ENCODE measurements at places on chromosomes 2 and 18.

GRCh38 chr18:36702401-36703013, 126.3 kb downstream of the TPGS2 start:
- no peak for DNase-seq

- no peak for DNase-seq
Measured at GRCh38 chr2:37575780-37576179, 95.7 kb downstream of the CDC42EP3 start.

DNA sequence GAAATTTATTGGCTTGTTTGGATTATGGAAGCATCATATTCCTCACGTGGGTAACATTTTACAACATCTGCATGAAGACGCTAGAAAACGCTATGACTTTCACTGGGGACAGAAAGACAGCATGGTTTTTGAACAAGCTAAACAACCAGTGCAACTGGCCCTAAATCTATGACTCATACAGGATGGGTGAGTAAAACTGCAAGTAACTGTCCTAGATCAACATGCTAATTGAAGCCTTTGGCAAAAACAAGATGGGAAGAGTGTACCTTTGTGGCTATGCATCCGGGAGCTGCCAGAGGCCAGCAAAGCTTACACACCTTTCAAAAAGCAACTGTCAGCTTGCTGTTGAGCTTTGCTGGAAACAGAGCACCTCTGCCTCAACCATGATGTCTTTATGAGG, 1096.0 kb upstream of the DDX18 start:
- DNase-seq: no peak

DNA sequence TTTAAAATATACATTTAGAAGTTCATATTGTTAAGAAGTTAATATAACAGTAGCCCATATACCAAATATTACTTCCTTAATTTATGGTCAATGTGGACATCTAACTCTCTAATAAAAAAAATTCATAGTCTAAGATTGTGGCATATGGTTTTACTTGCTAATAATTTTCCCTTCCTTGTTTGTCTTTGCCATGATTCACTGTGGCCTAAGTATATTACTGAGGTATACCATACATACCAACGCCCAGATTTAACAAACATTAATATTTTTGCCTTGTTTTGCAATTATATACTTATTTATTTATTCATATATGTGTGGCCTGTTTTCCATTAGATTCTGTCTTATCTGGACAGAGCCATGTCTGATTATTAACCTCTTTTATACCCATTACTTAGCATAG, 54.6 kb upstream of the CCDC150 start:
- DNase-seq: no peak

DNA sequence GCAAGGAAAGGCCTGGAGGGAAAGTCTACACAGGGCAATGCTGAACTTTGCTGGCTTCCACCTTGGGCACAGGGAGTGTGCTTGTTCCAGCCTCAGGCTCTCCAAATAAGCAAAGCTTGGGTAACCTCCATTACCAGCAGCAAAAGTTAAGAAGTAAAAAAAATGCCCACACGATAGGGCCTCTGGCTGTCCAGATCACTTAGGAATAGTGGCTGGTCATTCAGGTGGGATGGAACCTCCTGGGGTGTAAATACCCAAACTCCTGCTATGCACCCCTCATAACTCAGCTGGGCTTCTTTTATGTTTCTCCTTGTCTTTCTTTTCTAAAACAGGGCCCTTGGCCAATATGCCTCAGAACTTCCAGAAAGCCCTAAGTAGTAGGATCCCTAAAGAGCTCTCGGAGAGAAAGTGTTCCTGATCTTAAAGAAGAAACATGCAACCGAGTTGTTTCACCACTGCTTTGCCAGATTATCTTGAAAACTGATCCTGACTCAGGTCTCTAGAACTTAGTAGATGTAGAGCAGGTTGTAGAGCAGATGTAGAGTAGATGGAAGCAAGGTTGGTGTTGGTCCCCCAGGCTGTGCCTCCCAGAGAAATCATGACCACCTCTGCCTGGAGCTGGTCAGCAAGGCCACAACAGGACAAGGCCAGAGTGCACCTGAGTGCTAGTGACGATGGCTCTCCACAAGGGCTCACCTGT, 2.0 kb upstream of the OSR1 start:
- no peak for DNase-seq

GRCh38 chr2:132497591-132497990, 81.0 kb downstream of the GPR39 start:
- DNase-seq: no peak

DNA sequence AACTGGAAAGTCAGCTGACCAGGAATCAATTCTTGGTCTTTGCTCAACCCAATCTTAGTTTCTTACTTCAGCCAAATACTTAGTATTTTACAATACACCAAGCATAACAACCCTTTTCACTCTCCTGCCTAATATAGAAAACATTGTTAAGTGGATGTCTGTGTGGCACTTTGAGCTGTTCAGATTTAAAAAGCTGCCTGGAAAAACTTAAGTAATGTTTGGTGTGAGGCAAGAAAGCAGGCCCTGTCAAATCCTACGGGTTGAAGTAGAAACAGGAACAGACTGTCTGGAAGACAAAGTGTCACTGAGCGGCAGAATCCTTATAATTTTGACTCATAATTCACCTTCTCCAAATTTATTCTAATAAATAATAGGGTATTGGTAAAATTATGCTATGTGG, 37.1 kb upstream of the FRZB start:
- no peak for DNase-seq

DNA sequence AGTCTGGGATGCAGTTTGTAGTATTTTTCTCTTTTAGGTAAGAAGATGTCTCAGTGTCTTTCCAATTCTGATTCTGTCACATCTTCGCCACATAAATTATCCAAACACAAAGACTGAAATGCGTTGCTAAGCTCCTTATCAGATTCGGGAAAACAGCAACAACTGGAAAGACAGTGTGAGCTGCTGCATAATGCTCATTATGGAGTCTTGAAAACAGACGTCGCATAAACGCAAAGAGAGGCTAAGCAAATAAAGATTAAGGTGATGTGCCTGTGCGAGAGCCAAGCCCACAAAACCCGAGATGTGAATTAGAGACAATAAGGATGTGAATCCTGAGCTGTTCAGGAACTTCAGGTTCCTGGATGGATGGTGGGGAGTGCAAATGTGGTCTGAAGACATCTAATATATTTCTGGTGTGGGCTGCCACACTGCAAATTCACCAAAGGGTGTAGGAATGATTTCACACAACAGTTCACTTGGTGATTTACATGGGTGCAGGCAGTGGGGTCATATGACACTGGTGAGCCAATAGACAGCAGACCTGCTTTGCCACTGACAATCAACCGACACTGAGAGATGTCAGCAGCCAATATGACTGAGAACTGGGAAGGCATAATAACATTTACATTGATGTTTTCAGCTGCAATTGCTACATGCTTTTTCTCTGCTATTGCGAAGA, 195.8 kb downstream of the MTX2 start:
- DNase-seq: no peak

DNA sequence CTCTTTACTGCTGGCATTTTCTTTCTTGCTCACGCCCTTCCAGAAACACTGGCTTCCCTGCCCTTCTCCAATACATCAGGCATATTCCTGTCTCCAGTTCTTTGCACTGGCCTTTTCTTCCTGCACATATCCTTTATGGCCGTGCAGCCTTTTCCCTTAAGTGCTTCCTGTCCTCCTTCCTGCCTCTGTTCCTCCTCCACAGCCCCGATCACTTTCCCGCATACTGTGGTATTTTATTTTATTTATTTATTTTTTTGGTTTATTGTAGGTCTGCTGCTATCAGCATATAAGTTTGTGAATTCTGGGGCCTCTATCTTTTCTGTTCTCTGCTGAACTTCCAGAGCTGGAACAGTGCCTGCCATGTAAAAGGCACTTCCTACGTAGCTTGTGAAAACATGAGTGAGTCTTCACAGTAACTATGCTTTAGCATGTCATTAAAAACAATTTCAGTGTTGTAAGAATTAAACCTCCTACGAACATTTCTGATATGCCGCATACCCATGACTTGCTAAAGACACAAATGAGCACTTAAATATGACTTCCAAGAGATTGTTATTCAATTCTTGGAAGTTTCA, 289.1 kb downstream of the TRIB2 start:
- DNase-seq: no peak

DNA sequence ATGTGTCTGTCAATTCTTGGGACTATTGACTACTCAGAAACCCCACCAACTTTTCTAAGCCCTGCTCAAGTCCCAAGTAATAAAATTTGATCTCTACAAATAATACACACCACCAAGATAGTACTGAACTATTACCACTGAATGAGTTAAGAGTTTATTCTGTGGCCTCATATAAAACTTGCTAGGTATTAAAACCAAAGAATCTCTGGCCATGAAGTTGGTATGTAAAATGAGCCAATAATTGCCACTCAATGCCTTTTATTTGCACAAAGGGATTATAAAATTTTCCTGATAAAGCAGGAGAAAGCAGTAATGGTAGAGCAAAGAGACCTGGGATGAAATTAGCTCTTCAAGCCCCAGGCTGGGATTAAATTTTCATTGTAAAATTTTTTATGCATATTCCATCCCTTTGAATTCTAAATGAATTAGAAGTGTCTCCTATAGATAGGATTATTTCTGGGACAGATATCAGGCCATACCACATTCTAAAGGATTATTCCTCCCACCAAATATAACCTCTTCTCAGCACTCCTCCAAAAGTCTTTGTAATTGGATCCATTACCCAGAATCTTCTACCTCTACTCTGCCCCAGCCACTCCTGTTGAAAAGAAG, 450.5 kb upstream of the ACVR2A start:
- DNase-seq: no peak

- no peak for DNase-seq
Measured at GRCh38 chr2:130823171-130823885, 13.4 kb upstream of the ARHGEF4 start.

- DNase-seq: no peak
Measured at GRCh38 chr18:34710458-34710914, 388 bp downstream of the DTNA start.

DNA sequence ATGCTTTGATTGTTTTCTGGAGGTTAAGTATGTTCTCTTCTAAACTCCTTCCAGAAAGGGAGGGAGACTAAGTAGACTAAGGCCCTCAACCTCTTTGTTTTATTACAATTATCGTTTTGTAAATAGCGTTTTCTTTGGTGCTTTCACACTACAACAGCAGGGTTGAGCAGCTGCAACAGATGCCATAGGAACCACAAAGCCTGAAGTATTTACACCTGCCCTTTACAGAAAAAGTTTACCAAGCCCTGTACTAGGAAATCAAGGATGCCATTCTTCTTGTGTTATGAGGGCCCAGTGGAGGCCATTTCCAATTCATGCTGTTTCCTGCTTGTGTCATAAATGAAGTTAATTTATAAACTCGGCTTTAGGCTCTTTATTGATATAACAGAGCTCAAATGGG, 914.8 kb downstream of the DCDC2C start:
- DNase-seq: no peak

DNA sequence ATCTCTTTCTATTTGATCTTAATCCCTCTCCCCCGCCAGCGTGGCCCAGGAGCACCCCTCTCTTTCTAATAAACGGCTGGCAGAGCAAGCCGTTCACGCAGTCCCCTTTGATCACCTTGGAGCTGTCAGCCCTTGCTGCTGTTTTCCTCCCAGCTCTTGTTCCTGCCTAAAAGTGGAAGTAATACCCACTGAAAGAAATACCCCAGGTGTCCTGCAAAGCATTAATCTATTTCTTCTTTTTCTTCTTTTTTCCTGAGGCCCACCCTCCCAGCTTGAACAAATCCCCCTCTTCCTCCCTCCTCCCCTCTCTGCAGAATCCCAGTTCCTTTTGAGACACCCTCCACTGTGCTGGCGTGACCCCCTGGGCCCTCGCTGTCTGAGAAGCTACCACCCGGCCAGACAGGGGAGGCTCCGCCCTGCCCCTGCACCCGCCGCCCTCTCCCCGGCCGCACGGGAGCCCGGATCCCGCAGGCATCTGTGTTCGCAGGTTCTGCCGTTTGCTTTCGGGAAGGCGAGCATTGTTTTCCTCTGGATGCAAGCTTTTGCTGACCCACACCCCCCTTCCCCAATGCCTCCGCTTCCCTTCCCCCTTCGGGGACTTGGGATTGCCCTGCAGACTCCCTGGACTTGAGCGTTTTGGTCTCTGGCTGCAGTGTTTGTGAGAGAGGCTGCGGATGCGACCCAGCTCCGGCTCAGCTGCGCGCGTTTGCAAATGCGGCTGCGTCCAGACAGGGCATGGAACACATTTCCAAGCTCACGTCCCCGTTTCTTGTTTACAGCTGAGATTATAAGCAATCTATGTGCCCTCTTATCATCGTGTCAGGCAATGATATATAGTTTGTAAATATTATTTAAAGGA, 631.5 kb downstream of the NYAP2 start:
- DNase-seq: peak; percentile 57

DNA sequence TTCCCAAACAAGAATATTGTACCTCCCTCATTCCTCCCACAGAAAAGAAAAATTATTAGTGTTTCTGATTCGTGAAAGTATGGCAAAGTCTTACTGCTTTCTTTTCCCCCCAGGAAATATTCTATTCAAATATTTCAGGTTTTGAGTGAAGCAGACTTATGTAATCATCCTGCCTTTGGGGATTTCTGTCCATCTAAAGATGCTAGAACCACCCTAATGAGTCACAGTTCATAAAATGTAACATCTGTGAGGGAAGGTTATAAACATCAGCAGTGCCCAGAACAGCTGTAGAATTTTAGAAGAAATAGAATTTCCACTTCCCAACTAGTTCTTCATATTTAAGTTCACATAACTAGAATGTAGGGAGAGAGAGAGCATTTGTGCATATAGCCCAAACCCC, 39.0 kb downstream of the EEF1B2 start:
- DNase-seq: no peak

- no peak for DNase-seq
Measured at GRCh38 chr2:27606611-27607010, 22.2 kb downstream of the CCDC121 start.

- DNase-seq: no peak
Measured at GRCh38 chr2:623130-623922, 53.9 kb downstream of the TMEM18 start.

GRCh38 chr2:239985356-239985755, 39.8 kb downstream of the NDUFA10 start:
- no peak for DNase-seq

GRCh38 chr18:67875944-67876343, 359.4 kb upstream of the DSEL start:
- DNase-seq: no peak

DNA sequence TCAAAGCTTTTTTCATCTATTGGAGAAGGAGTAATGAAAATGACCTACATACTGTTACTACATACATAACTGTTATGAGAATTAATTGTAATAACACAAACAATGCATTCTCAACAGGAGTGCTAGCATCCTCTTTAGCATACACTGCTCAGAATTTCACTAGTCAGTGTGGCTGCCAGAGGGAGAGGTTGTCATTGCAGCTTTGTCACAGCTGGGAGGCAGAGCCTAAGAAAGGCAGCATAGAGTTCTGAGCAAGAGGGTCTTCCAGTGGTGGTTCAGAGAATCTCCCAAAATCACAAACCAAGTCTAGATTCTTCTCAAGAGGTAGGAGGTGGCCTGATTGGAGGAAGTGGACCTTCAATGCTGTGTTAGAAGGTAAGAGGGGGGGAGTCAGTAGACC, 286.7 kb upstream of the CYRIA start:
- DNase-seq: no peak
